ENCODE measurements at places on chromosomes 11 and 22. TPM values are rescaled to one million over a fixed set of nuclear protein-coding genes. Genes with fewer than 3 reads are reported as not detected.

- no peak for DNase-seq
Measured at GRCh38 chr22:49535126-49535525, 292.5 kb downstream of the BRD1 start.

OR52I2 gene
- not detected for total RNA-seq

SOX6 gene
- total RNA-seq: not detected

POU2AF1 gene
- total RNA-seq: 2.4 TPM
